ENCODE measurements at places on chromosomes 1 and 21.

DNA sequence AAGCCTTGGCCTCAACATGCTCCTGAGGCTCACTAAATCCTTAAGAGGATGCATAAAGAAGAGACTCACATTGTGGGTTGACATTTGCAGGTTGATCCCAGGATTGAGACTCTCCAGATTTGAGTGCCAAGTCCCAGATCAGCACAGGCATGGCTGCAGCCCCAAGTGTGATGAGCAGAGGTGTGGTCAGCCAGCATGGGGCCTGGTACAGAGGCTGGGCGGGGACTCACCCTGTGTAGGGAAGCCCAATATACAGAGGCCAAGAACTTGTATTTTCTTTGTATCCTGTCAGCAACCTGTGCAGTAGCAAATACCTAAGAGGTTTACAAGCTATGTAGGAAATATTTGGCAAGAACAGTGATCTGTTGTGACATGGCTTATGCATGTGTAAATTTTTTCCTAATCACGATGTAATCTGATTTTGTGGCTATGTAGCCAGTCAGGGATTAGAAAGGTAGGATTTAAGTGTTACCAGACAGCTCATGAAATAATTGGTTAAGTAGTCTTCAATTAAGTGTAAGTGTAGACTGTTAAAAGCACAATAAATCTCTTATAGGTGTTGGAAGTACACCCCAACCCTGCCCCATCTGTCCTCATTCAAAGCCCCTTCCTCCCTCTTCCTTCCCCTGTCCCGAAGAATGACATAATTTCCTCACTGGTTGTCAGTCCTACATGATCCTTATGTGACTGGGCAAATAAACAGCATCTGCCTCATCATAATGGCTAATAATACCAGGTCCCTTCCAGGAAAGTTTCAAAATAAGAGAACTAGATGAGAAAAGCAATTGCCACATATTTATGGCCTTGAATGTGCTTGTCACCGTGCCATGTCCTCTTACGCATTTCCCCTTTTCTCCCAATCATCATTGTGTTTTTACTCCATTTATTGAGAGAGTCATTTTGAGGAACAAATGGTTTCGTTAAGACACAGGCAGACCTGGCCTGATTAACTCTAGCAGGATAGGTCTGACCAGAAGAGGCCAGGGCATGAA is 120.9 kb downstream of the HLX start:
- H3K27me3 ChIP-seq: no peaks in the 10 kb centered on the region
- H3K27ac ChIP-seq: no peak overlapping the region
- no peak for DNase-seq
- H3K36me3 ChIP-seq: no peaks in the 10 kb centered on the region

DNA sequence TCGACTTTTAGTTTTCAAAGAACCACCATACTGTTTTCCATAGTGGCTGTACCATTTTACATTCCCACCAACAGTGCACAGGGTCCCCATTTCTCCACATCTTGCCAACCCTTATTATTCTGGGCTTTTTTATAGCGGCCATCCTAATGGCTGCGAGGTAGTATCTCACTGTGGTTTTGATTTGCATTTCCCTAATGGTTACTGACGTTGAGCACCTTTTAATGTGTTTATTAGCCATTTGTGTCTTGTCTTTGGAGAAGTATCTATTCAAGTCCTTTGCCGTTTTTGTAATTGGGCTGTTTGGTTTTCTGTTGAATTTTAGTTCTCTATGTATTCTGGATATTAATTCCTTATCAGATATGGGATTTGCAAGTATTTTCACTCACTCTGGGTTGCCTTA is 22.3 kb upstream of the KCNAB2 start:
- H3K27ac ChIP-seq: no peak overlapping the region
- no peak overlapping the region for H3K4me3 ChIP-seq
- H3K4me1 ChIP-seq: peaks cover 12% of the 10 kb centered on the region

DNA sequence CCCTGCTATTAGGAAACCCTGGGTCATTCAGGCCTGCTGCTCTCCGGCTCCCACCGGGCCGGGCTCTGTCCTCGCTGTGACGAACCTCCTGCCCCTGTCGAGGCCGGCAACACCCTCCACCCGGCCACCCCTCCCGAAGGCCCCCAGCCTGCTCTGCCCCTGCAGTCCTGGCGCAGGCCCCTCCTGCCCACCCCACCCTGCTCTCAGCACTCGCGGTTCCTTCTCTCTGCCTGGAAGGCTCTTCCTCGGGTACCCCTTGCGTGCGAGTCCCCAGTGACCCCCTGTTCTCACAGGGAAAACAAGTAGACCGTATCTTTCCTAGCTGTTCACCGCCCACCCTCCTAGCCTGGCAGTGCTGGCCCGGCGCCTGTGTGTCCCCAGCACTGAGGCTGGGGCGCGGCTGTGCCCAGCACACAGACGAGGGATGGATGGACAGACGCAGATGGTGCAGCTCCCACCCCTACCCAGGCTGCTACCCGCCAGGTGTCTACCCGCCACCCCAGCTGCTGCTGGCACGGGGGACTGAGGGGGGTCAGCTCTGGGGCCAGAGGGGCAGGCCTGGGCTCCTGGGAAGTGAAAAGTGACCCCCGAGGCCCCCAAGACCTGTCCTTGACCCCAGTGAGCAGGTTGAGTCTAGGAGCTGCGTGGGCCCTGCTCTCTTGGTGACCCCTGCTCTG is 3.1 kb upstream of the VWA1 start:
- peaks cover 35% of the 10 kb centered on the region for H3K27me3 ChIP-seq
- no peak overlapping the region for H3K4me3 ChIP-seq
- H3K27ac ChIP-seq: no peak overlapping the region
- H3K36me3 ChIP-seq: no peaks in the 10 kb centered on the region
- DNase-seq: no peak

GRCh38 chr1:29362116-29362515 is 125.8 kb downstream of the PTPRU start:
- no peak for DNase-seq
- no peaks in the 10 kb centered on the region for H3K27me3 ChIP-seq
- no peaks in the 10 kb centered on the region for H3K36me3 ChIP-seq
- no peak overlapping the region for H3K27ac ChIP-seq
- H3K4me3 ChIP-seq: no peak overlapping the region
- no peaks in the 10 kb centered on the region for H3K4me1 ChIP-seq

DNA sequence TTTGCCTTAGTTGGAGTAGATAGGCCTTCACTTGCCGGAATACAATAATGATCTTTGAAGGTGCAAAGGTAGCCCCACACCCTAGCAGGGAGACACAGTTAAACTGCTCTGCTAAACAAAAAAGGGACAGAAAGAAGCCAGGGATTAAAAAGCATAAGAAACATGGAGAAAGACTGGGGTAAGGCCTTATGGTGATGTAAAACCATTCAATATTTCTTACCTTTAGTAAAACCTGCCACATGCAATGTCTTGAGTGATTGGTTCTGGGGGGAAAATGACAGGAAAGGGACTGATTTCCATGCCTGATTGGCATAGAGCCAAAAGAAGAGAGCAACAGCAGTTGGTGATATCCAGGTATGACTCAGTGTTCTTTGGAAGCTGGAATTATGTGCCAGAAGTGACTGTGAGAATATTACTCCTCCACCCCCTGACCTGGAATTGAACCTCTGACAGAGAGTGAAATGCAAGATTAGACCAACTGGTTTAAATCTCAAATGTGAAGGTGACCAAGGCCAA is 8.1 kb downstream of the DNASE2B start:
- no peak overlapping the region for H3K4me3 ChIP-seq
- H3K27me3 ChIP-seq: no peaks in the 10 kb centered on the region
- no peak overlapping the region for H3K27ac ChIP-seq
- DNase-seq: no peak
- no peaks in the 10 kb centered on the region for H3K36me3 ChIP-seq
- H3K4me1 ChIP-seq: peaks cover 6% of the 10 kb centered on the region

GRCh38 chr1:176531036-176531435 is 68.1 kb downstream of the PAPPA2 start:
- DNase-seq: no peak
- no peak overlapping the region for H3K27ac ChIP-seq
- no peaks in the 10 kb centered on the region for H3K4me1 ChIP-seq
- no peaks in the 10 kb centered on the region for H3K36me3 ChIP-seq
- H3K4me3 ChIP-seq: no peak overlapping the region

- H3K4me3 ChIP-seq: no peak overlapping the region
- no peaks in the 10 kb centered on the region for H3K36me3 ChIP-seq
- H3K4me1 ChIP-seq: no peaks in the 10 kb centered on the region
- no peak for DNase-seq
- no peak overlapping the region for H3K27ac ChIP-seq
Measured at GRCh38 chr1:110672753-110673108, 2.0 kb downstream of the KCNA3 start.

- no peak overlapping the region for H3K27ac ChIP-seq
- H3K4me1 ChIP-seq: no peaks in the 10 kb centered on the region
- H3K4me3 ChIP-seq: no peak overlapping the region
- no peaks in the 10 kb centered on the region for H3K36me3 ChIP-seq
- H3K27me3 ChIP-seq: no peaks in the 10 kb centered on the region
Measured at GRCh38 chr21:41786509-41786987, 19.7 kb upstream of the RIPK4 start.

DNA sequence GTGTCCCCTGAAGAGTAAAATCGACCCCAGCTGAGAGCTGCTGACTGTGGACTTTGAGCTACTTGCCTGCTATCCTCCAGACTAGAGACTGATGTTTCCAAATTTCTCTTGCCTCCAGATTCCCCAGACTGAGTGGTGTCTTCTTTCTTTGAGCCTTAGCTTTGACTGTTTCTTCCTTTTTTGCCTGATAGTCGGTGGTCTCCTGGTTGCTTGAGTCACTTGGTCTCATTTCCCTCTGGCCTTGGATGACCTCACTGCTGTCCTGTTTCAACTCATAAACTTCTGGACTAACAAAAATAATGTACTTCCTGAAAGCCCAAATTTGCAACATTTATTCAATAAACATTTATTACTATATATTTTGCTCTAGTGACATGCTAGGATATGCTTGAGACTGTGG is 52.9 kb upstream of the DIPK1A start:
- no peaks in the 10 kb centered on the region for H3K36me3 ChIP-seq
- no peaks in the 10 kb centered on the region for H3K27me3 ChIP-seq
- peaks cover 10% of the 10 kb centered on the region for H3K4me1 ChIP-seq

GRCh38 chr1:212366901-212367300 is 47.8 kb downstream of the PACC1 start:
- no peaks in the 10 kb centered on the region for H3K36me3 ChIP-seq
- H3K4me1 ChIP-seq: no peaks in the 10 kb centered on the region
- H3K27me3 ChIP-seq: no peaks in the 10 kb centered on the region

GRCh38 chr1:88472298-88472697 is 211.8 kb upstream of the PKN2 start:
- no peak overlapping the region for H3K27ac ChIP-seq
- H3K4me1 ChIP-seq: no peaks in the 10 kb centered on the region
- no peak overlapping the region for H3K4me3 ChIP-seq

- DNase-seq: peak; percentile 37
- no peak overlapping the region for H3K27ac ChIP-seq
- H3K4me3 ChIP-seq: peak overlapping the region; percentile 45
Measured at GRCh38 chr1:212700223-212700891, 717 bp upstream of the BATF3 start.

GRCh38 chr1:70840260-70840953 is 207.2 kb downstream of the PTGER3 start:
- no peak for DNase-seq
- no peaks in the 10 kb centered on the region for H3K27me3 ChIP-seq
- H3K4me1 ChIP-seq: no peaks in the 10 kb centered on the region
- H3K36me3 ChIP-seq: no peaks in the 10 kb centered on the region

DNA sequence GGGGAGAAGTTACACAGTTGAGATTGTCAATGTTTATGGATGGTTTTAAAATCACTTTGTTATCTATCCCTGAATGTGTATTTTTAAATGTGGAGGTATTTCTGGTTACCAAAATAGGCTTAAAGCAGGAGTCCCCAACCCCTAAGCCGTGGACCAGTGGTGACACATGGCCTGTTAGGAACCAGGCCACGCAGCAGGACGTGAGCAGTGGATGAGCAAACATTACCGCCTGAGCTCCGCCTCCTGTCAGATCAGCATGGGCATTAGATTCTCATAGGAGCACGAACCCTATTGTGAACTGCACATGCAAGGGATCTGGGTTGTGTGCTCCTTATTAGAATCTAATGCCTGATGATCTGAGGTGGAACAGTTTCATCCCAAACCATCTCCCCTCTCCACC is 151.6 kb downstream of the GALNT2 start:
- peaks cover 9% of the 10 kb centered on the region for H3K4me1 ChIP-seq
- H3K36me3 ChIP-seq: no peaks in the 10 kb centered on the region
- no peak overlapping the region for H3K4me3 ChIP-seq

- no peak overlapping the region for H3K4me3 ChIP-seq
- no peaks in the 10 kb centered on the region for H3K36me3 ChIP-seq
- no peak for DNase-seq
Measured at GRCh38 chr1:175423605-175424004, 231.0 kb upstream of the KIAA0040 start.

GRCh38 chr21:19830446-19830845 is 1167.8 kb upstream of the NCAM2 start:
- no peak overlapping the region for H3K4me3 ChIP-seq
- no peaks in the 10 kb centered on the region for H3K4me1 ChIP-seq
- H3K27ac ChIP-seq: no peak overlapping the region
- H3K36me3 ChIP-seq: no peaks in the 10 kb centered on the region

DNA sequence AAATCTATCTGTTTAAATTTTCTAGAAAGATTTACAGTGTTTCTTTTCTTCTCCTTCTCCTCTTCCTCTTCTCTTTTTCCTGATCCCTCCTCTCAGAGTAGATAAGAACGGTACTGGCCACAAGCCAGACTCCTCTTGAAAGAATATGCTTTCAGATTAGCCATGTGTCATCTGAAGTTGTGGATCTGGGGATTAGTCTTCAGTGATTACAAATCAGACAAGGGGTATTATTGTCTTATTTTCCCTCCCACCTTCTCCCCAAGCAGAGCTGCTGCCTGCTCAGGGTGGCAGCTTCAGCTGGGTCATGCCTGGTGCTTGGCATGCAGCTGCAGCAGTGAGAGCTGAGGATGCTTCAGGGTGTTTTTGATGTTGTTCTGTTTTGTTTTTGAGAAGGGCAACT is 42.7 kb downstream of the SGIP1 start:
- H3K36me3 ChIP-seq: no peaks in the 10 kb centered on the region
- no peak overlapping the region for H3K27ac ChIP-seq
- H3K4me3 ChIP-seq: no peak overlapping the region
- H3K4me1 ChIP-seq: no peaks in the 10 kb centered on the region
- DNase-seq: no peak

Data from neural progenitor cell (in vitro differentiated cells).